ENCODE measurements at places on chromosomes 3 and 15.

GRCh38 chr3:117719316-117719926, 1009.8 kb downstream of the TUSC7 start:
- no peak for DNase-seq

- no peak for DNase-seq
These were observed 33.2 kb upstream of the POU1F1 start for GRCh38 chr3:87309601-87310000.

- no peak for DNase-seq
These were observed 606.7 kb downstream of the PDCD6IP start for GRCh38 chr3:34405159-34405558.

DNA sequence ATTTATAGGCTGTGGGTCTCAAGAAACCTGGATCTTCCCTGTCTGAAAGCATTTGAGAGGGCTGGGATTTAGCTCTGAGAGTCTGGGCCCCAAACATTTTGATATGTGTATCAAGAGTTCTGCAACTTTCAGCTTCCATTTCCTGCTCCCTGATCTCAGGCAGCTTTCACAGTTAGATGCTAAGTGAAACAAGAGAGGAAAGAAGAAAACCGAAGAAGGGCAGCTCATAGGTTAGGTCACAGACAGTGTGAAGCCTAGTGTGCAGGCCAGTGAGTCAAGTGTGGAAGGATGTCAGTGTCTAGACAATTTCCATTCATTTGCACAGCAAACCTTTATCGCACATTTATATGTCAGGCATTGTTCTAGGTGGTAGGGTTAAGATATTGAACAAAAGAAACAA, 173.6 kb upstream of the PROK2 start:
- DNase-seq: no peak

GRCh38 chr15:94021621-94022320, 209.6 kb upstream of the MCTP2 start:
- no peak for DNase-seq

GRCh38 chr3:140863580-140864009, 78.0 kb upstream of the SLC25A36 start:
- DNase-seq: no peak

DNA sequence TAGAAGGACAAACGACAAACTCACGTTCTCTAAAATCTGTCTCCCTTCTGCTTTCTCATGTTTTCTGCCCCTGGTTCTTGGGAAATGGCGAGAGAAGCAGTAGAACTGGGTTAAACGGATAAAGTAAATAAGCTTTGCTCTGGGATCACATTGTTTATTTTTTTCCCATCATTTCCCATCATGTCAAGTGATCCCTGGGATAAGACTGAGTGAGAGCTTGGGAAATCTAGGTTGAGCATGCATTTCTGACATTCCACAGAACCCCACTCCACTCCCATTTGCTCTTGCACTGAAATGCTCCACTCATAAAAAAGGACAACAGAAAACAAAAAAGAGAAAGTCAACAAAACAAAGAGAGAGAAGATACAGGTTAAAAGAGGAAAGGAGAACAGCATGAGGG, 69.1 kb downstream of the SEMA6D start:
- no peak for DNase-seq

- no peak for DNase-seq
These were observed 49.1 kb downstream of the TLNRD1 start for GRCh38 chr15:81049835-81050234.

GRCh38 chr3:139427283-139428060, 38.0 kb upstream of the COPB2 start:
- DNase-seq: no peak

DNA sequence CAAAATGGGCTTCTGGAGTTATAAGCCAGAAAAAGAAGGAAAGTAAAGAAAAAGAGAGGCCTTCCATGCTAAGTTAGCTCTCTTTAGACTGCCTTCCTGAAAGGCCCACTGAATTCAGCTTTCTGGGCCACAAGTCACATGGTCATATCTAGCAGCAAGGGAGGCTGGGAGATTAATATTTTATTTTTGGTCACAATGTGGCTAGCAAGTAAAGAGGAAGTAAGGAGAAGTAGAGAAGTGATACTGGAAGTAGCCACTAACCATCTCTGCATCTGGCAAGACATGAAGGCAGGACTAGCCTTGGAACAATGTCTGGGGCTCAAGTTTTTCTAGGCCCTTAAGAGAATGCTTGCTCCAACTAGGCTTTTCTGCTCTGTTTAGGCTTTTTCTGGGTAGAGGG, 81.8 kb upstream of the UBE2E1 start:
- DNase-seq: no peak

DNA sequence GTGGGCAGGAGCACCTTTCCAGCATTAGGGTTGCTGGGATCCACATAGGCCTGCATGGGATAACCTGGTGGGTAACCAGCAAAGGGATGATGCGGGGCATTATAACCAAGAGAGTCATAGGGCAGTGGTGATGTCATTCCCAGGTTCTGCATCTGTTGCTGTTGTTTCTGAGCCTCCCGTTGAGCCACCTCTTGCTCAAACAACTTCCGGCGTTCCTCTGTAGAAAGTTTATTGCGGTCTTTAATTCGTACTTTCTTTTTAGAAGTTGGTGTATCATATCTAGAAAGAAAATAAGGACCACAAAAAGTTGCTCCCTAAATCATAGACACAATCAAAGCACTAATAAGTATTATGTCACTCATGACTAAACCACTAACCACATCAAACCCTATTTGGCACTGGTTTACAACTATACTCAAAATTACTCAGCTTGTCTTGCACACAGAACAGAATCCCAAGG, 77.8 kb downstream of the NBEAL2 start:
- DNase-seq: no peak

DNA sequence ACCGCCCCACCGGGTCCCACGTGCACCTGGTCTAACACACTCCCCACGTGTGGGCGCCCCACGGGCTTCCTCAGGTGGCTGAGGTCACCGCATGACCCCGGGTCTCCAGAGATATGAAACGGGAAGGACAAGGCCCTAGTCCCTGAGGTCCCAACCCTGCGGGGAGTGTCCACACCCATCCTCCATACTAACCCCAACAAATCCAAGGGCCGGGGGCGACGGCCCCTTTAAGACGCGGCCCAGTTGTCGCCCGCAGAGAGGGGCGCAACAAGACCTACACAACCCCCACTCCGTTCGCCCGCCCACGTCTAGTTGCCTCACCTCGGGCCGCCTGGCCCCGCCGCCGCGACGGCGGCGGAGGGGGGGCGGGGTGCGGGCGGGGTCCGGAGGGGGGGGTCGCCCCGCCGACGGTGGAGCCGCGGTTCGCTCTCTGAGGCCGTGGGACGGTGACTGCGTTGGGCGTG, 396 bp downstream of the INO80 start:
- peak; percentile 79 for DNase-seq

DNA sequence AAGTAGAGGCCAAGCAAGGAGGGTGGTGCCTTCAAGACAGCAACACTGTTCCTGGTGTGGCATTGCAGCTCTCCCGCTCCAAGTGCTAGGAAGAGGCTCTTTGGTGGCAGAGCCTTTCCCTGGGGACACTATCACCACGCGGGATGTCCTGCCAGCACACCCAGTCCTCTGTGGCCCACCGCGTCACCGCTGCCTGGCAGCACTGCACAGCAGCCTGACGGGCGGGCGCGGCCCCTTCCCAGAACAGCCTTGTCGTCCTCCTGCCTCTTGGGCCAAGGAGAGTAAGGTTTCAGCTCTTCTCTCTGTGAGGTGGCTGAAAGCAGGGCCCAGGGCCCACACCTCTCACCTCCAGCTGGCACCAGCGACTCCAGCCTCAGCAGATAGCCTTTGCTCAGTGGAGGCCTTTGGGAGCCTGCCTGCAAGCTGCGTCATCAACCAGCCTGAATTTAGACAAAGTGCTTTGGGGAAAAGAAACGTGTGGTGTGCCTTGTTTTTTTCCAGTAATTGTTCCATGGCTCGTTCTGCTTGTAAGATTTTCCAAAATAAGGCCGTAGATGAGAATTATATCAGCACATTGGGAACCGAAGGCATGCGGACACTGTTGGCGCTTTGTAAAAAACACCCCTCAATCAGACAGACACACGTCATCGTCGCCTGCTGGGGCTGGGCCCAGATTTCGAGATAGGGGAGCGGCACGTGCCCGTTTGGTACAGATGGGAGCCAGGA, 65.0 kb downstream of the AAGAB start:
- DNase-seq: no peak

DNA sequence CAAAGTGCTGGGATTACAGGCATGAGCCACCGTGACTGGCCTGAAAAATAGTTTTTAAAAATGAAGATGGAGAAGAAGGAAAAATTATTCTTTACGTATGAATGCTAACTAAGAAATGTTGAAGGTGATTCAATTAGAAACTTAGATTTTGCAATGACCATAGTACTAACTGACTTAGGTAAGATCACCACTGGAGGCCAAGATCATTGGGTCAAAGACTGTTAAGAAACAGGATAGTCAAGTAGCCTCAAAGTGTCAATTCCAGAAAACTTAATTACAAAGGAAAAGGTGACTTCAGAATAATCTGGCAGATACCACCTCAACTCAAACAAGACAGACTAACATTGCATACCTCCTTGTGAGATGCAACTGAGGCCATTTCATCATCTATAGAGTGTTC, 119.3 kb downstream of the FRMD4B start:
- no peak for DNase-seq

DNA sequence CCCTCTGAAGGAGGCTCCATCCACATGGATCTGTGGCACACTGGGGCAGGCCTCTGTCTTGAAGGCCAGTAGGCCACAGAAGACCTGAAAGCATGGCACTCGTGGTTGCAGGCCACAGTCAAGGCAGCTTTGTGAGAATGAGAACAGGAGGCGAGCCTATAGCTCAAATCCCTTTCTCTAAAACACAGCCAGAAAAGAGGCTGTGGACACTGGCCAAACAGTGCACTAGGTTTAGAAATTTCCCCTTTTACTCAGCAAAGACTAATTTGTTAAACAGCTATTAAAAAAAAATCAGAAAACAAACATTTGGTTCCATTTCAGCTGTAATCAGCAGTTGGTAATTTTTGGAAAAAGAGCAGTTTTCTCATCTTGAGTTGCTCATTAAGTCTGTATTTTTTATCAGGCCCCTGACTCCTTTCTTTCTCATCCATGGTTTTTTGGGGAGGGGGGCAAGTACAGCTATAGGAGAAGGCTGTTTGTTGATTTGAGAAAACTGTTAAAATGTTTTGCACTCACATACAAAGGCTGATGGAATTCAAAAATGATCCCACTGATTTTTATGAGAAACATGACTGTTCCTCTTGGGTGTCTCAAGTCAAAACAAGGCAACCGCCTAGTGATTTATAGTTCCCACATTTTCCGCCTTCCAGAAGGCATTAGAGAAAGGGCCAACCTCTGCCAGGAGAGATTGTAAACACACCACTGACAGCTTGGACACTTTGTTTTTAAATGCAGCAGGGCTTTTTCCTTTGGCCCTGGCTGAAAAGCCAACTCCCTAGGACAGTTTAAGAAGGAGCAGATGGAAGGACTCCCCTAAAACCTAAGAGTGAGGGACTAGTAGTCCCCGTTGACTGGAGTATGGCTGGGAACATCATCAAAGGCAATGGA, 28.1 kb downstream of the PARP16 start:
- no peak for DNase-seq

GRCh38 chr3:149648525-149648924, 9.3 kb downstream of the WWTR1 start:
- DNase-seq: no peak

- DNase-seq: no peak
These were observed 116.6 kb downstream of the TOP2B start for GRCh38 chr3:25547943-25548674.

DNA sequence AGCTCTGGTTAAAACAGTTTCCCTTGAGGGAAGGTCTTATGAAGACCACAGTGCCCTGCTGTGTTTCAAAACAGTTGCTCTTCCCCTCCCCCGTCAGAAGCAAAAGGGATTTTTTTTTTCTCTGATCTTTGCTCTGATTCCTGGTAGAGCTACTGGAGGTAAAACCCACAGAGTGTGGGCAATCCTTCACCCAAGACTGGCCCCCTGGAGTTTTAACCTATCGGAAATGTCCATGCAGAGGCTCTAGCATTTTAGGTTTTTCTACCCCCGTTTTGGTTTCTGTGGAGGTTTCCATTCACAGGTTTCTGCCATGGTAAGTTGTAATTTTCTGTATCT, 27.7 kb downstream of the GRM2 start:
- no peak for DNase-seq

- DNase-seq: no peak
These were observed 9.7 kb downstream of the ITIH4 start for GRCh38 chr3:52820736-52821135.

GRCh38 chr3:41693799-41694198, 268.1 kb downstream of the ULK4 start:
- DNase-seq: no peak

- no peak for DNase-seq
These were observed 94.1 kb downstream of the PLSCR2 start for GRCh38 chr3:146375219-146375618.

GRCh38 chr3:43874731-43875130, 184.0 kb downstream of the ABHD5 start:
- DNase-seq: no peak

DNA sequence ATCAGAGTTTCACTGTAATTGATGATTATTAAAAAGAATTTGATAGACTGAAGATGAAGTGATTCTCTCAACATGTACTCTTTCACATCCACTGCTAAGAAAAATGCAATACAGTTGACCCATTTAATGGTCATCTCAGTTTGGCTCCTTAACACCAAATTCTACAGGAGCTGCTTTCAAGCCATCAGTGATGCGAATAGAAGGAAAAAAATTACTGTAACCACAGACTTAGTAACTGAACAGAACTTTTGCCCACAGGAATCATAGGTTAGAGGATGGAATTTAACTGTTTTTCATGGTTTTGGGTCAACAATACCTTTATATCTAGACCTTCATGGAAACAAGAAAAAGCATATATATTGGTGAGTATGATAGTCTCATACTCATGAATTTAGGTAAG, 633.5 kb downstream of the CADM2 start:
- DNase-seq: no peak

DNA sequence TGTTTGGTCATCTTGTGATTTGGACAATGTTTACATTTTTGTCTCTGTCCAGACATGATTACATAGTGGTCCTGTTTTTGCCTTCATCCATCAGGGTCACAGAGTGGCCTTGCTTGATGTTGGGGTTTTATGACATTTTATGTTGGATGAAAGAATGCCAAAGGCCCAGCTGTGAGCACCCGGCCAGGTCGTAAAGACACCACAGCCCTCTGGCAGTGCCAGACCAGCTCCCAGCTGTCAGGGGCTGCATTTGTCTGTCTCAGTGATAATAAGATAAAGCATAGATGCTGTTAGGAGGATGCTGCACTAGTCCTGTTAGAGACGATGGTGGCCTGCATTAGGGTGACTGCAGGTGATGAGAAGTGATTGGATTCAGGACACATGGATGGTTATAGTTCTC, 117.5 kb downstream of the FAM174B start:
- no peak for DNase-seq

GRCh38 chr15:76061700-76062099, 1.9 kb downstream of the TMEM266 start:
- no peak for DNase-seq
